Gastroesophageal sphincter (tissue), 4 donors: ENCODE measurements at places on chromosomes 3 and 15. TPM values are rescaled to one million over a fixed set of nuclear protein-coding genes. Genes with fewer than 3 reads are reported as not detected.

DNA sequence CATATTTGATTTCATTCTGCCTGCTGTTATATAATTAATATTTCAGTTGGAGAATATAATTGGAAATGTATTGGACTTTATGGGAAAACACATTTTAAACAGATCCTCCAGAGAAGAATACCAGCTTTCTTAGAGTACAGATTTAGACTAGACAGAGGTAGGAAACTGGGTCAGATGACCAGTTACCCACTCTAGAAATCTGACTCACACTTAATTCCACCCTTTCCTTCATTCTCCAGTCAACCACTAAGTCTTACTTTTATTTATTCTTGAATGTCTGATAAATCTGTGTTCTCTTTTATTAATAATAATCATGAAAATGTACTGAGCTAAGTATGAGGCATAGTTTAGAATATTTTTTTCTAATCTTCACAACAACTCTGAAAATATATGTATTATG lies 110.7 kb downstream of the LRRC49 start:
- ATAC-seq = no peak

The NUDT16 gene
- total RNA-seq = 56.5 TPM

DNA sequence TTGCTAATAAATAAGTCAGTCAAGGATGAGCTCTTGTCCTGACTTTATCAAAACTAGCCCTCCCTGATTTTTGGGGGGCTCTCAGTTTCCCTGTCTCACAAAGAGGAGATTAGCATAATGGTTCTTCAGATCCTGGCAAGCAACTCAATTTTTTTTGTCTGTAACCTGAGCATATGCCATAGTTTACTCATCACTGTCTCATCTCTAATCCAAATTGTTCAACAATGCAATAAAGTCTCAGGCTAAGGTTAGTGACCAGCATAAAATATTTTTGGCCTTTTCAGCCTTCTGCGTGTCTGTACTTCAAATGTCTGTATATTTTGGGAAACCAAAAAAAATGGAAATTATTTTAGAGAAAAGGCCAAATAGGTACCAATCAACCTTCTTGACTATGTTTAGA lies 465.6 kb upstream of the TPRG1 start:
- no peak for ATAC-seq

- ATAC-seq = no peak
Observed at GRCh38 chr15:82944056-82944455, 8.5 kb downstream of the HOMER2 start.

DNA sequence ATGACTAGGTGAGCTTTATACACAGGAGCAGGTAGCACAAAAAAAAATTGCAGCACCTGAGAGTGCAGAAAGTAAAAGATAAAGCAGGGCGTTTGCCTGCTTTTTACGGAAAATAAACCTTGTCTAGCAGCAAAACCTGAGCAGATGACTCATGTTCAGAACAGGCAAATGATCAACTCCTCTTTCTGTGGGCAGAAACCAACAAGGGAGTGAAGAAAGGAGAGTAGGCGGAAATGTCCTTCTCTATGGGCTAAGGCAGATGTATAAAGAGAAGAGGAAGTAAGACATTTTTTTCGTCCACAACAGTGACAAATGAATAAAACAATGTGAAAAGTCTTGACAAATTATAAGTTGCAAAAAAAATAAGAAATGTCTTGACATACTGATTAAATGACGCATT lies 24.5 kb upstream of the GMNC start:
- no peak for ATAC-seq
